Stimulated activated CD8-positive, alpha-beta memory T cell treated with anti-CD3 and anti-CD28 coated beads, Interleukin-15, amount 100 ng/mL, for 4 hours (primary cell): ENCODE measurements at places on chromosomes 7 and 10.

- no peak for DNase-seq
These were observed 27.8 kb upstream of the LBX1 start for GRCh38 chr10:101257084-101257483.

GRCh38 chr10:1102416-1102815 lies 46.2 kb downstream of the WDR37 start:
- peak; percentile 14 for DNase-seq

- no peak for DNase-seq
These were observed 85.5 kb downstream of the ADCY1 start for GRCh38 chr7:45659496-45660139.

- no peak for DNase-seq
These were observed 13.2 kb downstream of the MLLT10 start for GRCh38 chr10:21547246-21547645.

DNA sequence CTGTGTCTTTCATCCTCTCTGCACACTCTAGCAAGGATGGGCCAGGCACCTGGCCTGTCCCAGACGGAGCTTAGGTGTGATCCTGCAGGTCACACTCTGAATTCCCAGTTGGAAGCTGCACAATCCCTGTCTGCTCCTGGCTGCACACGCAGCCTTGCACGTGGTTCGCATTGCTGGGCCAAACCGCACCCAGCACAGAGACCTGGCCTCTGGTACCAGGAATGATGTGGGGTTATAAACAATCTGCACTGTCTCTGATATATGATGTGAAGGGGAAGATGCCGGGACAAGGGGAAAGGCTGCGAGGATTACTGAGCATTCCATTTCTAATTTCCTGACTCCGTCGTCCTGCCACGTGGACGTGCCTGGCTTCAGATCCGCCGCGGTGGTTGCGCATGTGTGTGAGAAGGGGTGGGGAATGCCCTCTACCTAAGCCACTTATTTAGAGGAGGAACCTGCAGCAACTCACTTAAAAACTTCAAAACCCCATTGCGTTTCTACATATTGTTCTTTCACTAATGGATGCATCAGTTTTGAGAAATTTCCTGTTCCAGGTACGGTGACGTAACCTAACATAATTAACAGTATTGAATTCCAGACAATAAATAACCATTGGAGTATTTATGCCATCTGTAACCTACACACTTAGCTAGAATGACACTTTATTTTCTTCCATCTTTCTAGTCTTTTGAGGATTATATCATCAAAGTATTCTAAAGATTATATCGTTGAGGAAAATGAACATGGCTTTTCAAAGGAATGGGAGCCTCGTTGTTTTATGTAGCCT lies 559.7 kb upstream of the MGMT start:
- DNase-seq = no peak

- DNase-seq = no peak
These were observed 5.4 kb upstream of the TNS3 start for GRCh38 chr7:47587351-47587750.

- no peak for DNase-seq
These were observed 232.1 kb upstream of the NPVF start for GRCh38 chr7:25460433-25460832.

DNA sequence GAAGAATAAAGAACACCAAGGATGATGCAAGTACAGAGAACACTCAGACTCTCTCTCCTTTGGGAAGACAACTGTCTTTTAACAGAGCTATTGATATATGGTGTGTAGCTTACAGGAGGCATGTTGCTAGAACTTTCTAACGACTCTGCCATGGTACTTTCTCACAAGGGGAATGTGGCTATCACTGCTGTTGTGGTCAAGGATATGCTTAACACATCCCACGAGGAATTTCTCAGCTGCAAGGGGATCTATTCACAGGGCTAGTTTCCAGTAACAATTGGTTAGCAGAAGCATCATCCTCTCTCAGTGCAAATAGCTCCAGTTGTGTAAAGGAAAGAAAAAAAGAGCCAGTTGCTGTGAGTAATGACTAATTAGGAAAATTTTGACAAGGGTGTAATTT lies 826.0 kb downstream of the SORCS1 start:
- DNase-seq = no peak

- no peak for DNase-seq
These were observed 13.8 kb downstream of the FGL2 start for GRCh38 chr7:77185866-77186265.

- no peak for DNase-seq
These were observed 292.4 kb downstream of the USP6NL start for GRCh38 chr10:11318826-11319598.

DNA sequence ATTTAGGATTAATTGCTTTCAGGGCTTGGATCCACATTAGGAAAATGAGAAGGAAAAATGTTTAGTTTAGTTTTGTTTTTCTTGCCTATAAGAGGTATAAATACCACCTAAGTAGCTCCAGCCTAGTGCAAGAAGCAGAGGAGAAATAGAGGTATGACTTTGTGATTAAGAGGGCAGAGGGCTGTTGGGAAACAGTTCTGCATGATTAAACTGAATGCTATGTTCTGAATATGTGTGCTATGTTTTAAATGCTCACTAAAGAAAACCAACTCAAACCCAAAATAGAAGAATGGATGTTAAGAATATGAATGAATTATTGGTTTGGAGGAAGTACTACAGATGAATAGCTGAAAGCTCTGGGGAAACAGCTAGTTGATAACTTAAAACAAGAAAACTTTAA lies 7.6 kb downstream of the CALCR start:
- DNase-seq = no peak

- no peak for DNase-seq
These were observed 43.1 kb upstream of the KLHL7 start for GRCh38 chr7:23062452-23062851.

- DNase-seq = no peak
These were observed 39.5 kb downstream of the CPED1 start for GRCh38 chr7:121027761-121028669.

- no peak for DNase-seq
These were observed at the start of gene JAKMIP3 for GRCh38 chr10:132065491-132066105. Gene JAKMIP3 (plus strand): TSS chr10:132065946. CDS start chr10:132104809, 38,863 bp downstream.

GRCh38 chr7:70410134-70410750 lies 721.7 kb upstream of the GALNT17 start:
- DNase-seq = no peak

- no peak for DNase-seq
These were observed 95.1 kb upstream of the SAMD8 start for GRCh38 chr10:75016325-75016724.

- DNase-seq = no peak
These were observed 179.6 kb downstream of the FZD1 start for GRCh38 chr7:91443862-91444261.

GRCh38 chr7:22992874-22993840 lies 20.8 kb downstream of the HYCC1 start:
- no peak for DNase-seq

GRCh38 chr7:26675143-26675887 lies 189.1 kb downstream of the SKAP2 start:
- DNase-seq = no peak
